Fibroblast of lung (primary cell): ENCODE measurements at places on chromosomes 3 and 15.

DNA sequence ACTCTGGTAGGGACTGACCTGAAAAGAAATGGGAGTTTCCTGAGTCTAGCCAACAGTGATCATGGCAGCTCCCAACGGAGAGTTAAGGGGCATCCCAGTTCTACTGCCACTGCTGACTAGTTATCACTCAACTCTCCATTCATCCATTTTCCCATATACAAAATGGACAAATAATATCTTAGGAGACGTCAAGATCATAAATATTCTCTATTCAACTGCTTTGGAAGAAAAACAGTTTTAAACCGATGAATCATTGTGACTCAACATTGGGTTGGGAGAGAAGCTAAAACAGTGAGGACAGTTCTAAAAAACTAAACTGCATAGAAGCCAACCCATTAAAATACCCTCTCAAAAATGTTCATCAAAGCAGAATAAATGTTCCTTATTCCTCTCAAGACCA lies 57.6 kb upstream of the CHRM5 start:
- peak; percentile 68 for DNase-seq

DNA sequence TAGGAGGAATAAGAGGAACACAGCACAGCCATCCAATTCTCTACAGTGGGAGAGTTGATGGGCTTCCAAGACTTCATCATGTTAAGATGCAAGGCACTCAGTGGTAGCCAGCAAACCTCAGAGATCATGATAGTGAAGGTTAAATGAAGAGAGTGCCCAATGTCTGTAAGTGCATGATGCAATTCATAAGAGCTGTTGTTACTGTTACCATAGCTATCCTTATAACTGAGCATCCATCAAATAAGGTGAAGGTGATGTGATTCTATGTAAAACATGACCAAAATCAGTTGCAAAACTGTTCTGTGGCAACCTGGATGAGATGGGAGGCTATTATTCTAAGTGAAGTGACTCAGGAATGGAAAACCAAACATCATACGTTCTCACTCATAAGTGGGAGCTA lies 289.7 kb downstream of the MAGI1 start:
- peak; percentile 10 for DNase-seq

DNA sequence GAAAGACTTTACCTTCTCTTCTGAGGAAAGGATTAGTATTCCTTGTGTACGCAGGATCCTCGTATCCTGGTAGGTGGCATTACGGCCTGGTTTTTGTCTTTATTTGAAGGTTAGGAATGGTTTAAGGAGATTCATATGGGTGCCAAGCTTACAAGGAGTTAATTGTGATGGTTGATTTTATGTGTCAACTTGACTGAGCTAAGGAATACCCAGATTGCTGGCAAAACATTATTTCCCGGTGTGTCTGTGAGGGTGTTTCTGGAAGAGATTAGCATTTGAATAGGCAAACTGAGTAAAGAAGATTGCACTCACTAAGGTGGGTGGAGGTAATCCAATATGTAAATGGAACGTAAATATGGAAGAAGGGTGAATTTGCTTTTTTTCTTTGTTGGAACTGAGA lies 44.4 kb upstream of the ABI3BP start:
- DNase-seq: no peak

- DNase-seq: peak; percentile 40
Observed at GRCh38 chr15:89472785-89473256, 23.6 kb downstream of the RHCG start.

DNA sequence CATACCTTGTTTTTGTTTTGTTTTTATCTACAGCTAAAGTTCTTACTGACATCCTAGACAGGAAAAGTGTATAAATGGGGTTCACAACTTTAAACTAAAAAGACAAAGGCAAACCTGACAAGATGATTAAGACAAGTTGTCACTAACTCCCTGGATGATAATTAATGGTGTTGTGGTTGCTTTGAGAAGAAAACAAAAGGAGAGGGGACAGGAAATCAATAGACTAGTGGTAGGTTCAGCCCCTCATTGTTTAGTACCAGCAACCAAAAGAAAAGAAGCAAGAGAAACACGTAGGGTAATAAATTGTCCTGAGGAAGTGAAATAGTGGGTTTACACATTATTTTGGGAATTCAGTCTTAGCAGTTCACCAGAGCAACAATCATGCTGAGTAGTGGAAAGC lies 78.8 kb downstream of the BFSP2 start:
- DNase-seq: no peak

GRCh38 chr3:169607949-169608348 lies 55.6 kb downstream of the MECOM start:
- no peak for DNase-seq

- no peak for DNase-seq
Observed at GRCh38 chr15:97623091-97623661, 337.3 kb upstream of the ARRDC4 start.

- DNase-seq: no peak
Observed at GRCh38 chr15:35195649-35196048, 110.6 kb upstream of the NANOGP8 start.

DNA sequence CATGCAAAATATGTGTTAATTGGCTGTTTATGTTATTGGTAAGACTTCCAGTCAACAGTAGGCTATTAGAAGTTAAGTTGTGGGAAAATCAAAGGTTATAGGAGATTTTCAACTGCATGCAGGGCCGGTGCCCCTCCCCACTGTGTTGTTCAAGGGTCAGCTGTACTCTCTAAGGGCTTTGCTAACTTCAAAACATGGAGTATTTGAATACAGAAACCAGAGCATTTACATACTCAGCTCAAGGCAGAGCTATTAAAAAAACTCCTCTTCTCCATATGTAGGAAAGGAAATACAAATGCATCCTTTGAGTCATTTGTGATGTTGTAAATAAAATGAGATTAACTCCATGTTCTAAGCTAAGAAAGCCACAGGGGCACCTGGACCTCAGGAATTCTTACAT lies 16.8 kb downstream of the IL17RB start:
- DNase-seq: no peak

- DNase-seq: no peak
Observed at GRCh38 chr3:4709341-4709740, 216.2 kb downstream of the ITPR1 start.

DNA sequence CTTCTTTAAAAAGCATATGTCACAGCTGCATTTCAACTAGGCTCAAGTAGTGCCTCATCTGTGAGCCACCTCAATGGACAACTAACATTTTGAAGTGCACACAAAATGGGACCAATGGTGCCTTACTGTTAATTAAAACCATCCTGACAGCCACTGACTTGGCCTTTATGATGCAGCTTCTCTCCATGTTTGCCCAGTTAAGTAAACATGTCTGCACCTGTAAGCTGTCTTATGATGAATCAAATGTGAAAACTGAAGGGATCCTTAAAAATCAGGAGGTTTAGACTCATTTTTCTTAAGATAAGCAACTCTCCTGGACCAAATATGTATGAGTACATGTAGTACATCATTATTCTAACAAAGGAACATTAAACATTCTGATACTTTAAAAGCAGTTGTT lies 861.6 kb downstream of the ROBO1 start:
- DNase-seq: no peak

GRCh38 chr3:157362348-157362747 lies 74.3 kb upstream of the PTX3 start:
- no peak for DNase-seq

- DNase-seq: no peak
Observed at GRCh38 chr3:28906561-28907310, 374.1 kb upstream of the RBMS3 start.

- peak; percentile 77 for DNase-seq
Observed at GRCh38 chr3:30752970-30753369, 141.5 kb downstream of the GADL1 start.

GRCh38 chr15:99071091-99071680 lies 33.7 kb upstream of the SYNM start:
- no peak for DNase-seq

DNA sequence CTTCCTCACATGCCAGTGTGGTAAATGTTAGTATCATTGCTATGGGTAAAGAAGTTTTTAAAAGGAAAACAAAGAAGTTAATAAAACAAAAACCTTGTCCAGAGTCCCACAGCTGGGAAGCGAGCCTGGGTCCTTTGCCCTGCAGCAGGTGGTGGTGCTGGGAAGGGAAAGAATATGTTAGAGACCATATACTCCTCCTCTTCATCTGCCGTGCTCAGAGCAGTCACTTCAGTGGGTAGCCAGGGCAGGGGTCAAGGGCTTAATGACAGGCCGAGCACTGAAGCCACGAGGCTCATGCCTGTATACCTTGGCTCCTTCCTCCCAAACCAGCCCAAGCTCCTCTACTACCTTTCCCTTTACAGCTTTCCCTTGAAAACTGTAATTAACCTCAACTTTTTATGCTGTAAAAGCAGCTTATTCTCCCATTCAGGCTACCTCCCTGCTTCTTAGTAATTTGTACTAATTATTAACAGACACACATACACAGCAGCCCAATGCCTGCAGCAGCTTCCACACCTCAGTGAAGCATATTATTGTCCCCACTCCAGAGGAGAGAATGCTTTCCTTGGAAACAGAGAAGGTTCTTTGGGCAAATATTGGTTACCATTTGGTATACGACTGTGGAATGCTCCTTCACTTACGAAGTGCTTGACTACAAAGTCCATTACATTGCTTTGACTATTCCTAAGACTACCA lies 362.1 kb downstream of the EPHB1 start:
- DNase-seq: no peak

DNA sequence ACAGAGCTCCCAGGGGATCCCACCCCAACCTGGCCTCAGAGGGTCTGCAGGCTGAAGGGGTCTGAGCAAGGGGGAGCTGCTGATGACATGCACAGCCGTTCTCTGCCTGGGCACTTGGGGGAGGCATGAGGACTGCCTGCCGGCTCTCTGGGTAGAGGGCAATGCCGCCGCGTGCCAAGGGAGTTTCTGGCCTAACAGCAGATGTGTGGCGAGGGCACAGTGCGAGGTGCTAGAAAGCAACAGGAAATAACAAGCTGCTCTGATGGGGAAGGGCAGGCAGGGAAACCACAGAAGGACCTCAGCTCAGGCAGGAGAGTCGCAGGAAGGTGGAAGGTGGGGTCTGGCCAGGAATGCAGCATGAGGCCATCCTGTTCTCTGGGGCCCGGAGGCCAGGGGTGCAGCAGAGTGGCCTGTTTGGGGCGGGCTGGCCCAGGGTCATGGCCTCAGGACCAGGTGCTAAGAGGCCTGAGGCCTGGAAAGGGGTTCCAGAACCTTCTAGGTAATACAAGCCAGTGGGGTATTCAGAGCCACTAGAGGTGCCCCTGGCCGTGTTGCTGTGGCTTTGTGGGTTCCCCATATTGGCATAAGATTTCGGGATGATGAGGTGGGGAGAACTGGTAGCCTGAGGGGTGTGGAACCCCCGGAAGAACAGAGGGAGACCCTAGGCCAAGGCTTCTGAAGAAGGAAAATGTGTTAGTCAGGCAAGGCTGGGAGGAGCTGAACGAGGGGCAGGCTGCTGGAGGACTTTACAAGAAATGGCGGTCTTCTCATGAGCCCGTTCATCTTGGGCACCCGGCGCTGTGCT lies 41.2 kb downstream of the RGMA start:
- DNase-seq: no peak

GRCh38 chr15:83365370-83365938 lies 81.0 kb upstream of the BNC1 start:
- peak; percentile 81 for DNase-seq

GRCh38 chr15:79991826-79992225 lies 20.8 kb upstream of the BCL2A1 start:
- no peak for DNase-seq

GRCh38 chr15:41121951-41122350 lies 5.9 kb upstream of the INO80 start:
- DNase-seq: no peak

GRCh38 chr3:147757866-147758265 lies 348.7 kb downstream of the ZIC1 start:
- DNase-seq: no peak

DNA sequence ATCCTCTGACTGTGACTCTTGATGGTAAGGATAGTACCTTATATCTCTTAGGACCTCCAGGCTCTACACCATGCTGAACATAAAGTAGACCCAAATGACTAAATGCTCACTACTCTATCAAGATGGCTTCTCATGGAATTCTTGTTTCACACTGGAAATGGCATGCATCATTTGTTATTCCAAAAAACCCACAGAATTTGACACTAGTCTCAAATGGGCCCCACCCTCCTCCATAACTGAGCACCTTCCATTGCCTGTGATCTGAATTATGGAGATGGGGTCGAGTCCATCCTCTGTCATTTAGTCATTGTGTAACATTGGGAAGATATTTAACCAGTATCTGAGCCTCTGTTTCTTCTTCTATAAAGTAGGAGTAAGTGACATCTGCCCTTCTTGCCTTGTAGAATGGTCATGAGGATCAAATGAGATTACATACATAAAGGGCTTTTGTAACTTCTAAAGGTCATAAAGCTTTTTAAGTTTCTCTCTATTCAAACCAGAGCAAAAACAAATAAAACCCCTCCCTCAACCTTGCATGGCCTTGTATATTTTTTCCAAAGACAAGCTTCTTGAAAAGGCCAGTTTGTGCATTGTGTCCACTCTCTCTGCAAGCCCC lies 57.0 kb upstream of the PTX3 start:
- DNase-seq: no peak

DNA sequence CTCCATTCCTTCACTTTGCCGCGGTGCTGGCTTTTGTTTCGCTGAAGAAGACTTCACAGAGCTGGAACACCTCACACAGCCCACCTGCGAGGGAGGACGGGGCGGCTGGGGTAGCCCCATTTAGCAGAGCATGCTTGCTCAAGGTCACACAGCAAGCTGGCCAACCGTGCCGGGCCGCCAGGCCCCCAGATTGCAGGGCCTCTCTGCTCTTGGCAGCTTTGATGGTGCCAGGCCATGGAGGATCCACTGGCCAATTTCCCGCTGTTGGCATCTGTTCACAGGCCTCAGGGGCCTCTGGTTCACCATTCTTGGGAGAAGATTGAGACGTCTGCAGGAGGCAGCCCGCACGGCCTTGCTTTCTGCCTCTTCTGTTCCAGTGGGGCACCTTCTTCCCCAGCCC lies 77.9 kb upstream of the LINGO1 start:
- no peak for DNase-seq

GRCh38 chr3:154193000-154193615 lies 71.9 kb downstream of the ARHGEF26 start:
- peak; percentile 16 for DNase-seq

DNA sequence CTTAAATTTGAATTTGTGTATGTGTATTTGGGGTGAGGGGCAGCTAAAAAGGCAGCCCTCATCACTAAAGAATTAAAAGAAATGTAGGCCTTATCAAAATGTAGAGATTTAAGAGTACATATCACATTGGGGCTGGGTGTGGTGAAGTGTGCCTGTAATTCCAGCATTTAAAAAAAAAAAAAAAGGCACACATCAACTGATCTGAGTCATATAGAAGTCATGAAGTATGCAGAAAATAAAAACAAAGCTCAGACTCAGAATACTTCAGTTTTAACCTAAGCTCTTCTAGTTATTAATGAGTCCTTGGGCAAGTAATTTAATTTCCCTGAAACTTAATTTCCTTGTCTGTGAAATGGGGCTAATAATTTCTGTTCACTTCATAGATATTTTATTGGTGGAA lies 31.6 kb downstream of the SLC24A1 start:
- DNase-seq: peak; percentile 57
